ENCODE measurements at places on chromosomes 11 and 22. TPM values are rescaled to one million over a fixed set of nuclear protein-coding genes. Genes with fewer than 3 reads are reported as not detected.
A peak's percentile ranks its signal among the peaks of the same experiment; 100 is the strongest.

- no peak for DNase-seq
These were observed 42.7 kb downstream of the RTL6 start for GRCh38 chr22:44455151-44455962.

DNA sequence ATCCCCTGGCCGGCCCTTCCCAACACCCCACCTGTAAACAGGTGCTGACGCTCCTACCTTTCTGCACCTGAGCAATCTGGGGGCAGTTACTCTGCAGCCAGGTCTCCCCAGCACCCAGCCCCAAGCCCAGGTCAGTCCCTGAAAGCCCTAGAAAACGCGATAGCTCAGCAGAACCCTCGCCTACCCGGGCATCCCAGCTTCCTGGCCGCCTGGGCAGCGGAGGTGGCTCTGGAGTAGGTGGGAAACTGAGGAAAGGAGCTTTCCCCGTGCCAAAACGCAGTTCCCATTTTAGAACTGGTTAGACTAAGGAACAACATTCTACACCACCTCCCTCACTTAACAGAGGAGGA, 445 bp downstream of the SYTL2 start:
- DNase-seq: peak; percentile 56

OR4A16 gene
- total RNA-seq: not detected

HORMAD2 gene
- not detected for total RNA-seq

DNA sequence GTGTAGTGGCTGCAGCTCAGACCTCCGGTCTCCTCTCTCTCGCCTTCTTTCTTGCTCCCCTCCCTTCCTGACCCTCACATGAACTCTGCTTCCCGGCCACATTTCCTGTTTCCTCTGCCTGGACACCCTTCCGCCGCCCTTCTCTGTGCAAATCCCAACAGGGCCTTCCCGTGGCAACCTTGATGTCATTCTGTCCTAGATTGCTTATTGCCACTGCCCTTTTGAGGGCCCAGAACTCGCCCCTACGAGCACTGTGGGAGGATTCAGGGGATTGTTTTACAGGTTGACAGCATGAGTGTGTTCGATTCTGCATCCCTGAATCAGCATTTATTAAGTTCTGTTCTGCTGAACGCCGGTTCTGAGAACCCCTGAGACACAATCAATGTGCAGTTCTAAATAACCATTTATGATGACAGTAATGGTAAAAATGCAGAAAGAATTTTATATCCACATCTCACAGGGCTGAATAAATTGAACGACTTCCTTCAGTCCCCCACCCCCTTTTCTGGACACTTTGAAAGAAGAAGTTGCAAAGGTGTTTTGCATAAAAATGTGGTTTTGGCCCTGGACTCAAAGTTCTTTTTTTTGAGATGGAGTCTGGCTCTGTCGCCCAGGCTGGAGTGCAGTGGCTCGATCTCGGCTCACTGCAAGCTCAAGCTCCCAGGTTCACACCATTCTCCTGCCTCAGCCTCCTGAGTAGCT, 6.4 kb downstream of the BATF2 start:
- DNase-seq: peak; percentile 29

SEPTIN3 gene
- 0.23 TPM for total RNA-seq

ARHGAP20 gene
- total RNA-seq: 3.9 TPM

DNA sequence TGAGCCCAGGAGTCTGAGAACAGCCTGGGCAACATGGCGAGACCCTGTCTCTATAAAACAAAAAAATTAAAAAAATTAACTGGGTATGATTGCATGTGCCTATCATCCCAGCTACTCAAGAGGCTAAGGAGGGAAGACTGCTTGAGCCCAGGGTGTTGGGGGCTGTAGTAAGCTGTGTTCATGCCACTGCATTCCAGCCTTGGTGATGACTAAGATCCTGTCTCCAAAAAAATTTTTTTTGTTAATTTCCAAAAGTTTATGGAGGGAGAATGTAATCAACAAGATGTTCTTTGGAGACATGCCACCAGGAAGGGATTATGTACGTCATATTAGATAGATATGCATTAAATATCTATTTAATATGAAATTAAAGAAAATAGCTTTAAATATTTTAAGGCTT, 267.5 kb downstream of the SBF2 start:
- DNase-seq: no peak
